HCT116 (cell line): ENCODE measurements at places on chromosomes 5 and 9.

DNA sequence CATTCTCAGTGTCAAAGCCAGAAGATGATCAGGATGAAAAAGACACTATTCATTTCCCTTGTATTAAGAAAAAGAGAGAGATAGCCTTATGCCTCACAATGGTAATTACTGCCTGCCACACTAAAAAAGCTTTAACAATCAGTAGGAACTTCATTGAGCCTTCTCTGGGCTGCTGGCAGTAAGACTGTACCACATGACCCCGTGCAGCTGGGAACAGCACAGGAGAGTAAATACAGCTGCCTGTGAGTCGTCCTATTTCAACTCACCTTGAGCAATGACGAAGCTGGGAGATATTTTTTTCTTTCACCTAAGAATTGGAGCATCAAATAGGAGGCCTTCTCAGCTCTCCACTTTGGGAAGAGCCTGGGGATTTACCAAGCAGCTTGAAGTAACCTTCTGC lies 316.3 kb downstream of the GABRB2 start:
- DNase-seq = no peak

DNA sequence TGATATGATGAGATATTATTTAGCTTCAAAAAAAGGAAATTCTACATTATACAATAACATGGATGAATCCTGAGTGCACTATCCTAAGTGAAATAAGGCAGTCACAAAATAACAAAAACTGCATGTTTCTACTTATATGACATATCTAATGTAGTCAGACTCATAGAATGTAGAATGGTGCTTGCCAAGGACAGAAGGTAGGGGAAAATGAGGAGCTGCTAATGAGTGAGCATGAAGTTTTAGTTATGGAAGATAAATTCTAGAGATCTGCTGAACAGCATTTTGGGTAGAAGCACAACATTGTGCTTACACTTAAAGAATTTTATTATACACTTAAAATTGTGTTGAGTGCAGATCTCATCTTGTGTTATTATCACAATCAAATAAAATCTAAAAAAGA lies 812.4 kb downstream of the KCTD16 start:
- no peak for DNase-seq

GRCh38 chr9:121219530-121219929 lies 17.9 kb upstream of the RAB14 start:
- DNase-seq = no peak

DNA sequence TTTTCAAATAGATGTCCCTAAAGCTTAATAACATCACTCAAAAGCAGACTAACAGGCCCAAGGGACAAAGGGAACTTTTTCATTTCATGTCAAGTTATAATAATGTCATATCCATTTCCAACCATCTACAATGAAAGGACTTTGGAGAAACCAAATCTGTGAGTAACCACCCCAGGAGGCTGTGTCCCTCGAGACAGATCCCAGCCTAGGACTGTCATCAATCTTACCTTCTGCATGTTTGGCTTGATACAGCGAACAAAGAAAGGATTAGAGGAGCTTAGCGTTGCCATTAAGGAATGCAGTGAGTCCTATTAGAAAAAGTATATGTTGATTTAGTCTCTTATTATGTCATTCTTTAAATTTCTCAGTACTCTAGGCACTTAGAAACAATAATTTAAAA lies 137.8 kb upstream of the RETREG1 start:
- DNase-seq = no peak

- DNase-seq = no peak
Measured at GRCh38 chr5:62690421-62690820, 111.8 kb downstream of the LRRC70 start.

DNA sequence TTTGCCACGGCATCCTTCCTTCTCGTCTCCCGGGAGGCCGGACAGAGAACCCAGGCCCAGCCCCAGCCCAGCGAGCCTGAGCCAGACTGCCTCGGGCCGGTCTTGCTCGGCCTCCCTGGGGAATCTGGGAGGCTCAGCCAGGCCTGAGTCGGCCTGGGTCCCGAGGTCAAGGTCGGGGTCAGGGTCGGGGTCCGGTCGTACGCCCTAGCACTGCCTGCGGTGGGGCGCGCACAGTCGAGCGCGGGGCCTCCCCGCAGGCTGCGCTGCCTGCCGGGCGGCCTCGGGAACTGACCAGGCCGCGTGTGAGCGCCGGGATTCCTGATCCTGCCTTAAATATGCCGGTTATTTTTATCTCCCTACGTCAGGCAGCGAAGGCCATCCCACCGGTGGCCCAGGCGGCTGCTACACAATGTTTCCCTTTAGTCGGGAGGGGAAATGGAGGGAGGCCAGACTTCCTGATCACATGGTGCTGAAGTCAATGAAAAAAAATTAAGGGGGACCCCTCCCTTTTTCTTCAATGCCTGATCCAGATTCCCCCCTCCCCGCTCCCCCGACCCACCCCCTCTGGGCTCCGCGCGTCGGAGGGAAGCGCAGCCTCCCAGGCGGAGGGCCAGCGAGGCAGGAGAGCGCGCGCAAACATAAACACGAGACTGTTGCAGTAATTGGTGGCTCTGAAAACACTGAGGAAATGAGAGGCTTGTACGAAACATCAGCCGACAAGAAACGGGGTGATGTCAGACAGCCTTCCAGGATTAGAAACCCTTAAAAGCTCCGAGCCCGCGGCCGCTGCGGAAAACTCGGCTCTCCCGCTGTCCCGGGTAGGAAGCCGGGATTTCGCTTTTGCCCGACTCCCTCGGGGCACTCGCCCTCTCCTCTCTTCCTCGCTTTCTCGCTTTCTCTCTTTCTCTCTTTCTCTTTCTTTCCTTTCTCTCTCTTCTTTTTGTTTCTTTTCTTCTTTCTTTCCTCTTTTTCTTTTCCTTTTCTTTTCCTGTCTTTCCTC lies 148.2 kb upstream of the KLF4 start:
- DNase-seq = no peak

- DNase-seq = no peak
Measured at GRCh38 chr9:94692601-94693000, 33.9 kb upstream of the AOPEP start.

- DNase-seq = no peak
Measured at GRCh38 chr5:163459462-163459818, 462 bp downstream of the NUDCD2 start.

- no peak for DNase-seq
Measured at GRCh38 chr9:77475641-77476473, 172.3 kb downstream of the GNA14 start.

DNA sequence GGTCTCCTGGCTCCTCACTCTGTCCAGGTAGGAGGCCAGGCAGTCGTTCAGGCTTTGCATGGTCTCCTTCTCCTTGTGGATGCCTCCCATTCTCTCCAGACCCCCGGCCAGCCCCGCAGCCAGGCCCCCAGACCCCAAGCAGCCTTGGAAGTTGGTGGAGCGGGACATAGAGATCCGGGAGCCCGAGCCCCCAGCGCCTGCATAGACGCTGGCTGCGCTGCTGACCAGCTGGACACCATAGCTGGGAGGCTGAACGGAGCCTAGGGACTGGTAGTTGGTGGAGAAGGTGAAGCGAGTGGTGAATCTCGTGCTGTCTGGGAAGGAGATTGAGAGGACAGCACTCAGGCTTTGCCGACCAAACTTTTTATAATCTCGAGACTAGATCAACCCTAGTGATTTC lies 35.9 kb downstream of the FOXI1 start:
- no peak for DNase-seq

- DNase-seq = no peak
Measured at GRCh38 chr9:135216791-135217441, 129.4 kb downstream of the OLFM1 start.

DNA sequence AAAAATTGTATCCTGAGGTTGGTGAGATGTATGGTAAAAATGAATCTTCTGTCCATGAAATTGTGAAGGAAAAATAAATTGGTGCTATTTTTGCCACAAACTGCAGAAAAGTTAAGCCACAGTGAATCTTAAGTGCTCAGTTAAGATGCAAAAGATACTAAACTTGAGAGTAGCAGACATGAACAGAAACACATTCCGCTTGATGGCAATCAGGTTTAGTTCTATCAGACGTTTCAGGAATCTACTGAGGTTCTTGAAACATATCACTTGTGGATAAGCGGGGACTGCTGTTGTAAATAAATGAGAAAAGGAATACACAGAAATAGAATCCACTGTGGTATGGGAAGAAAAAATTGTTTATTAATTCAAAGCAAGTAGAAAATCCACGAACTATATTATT lies 311.2 kb upstream of the PRR16 start:
- DNase-seq = no peak

DNA sequence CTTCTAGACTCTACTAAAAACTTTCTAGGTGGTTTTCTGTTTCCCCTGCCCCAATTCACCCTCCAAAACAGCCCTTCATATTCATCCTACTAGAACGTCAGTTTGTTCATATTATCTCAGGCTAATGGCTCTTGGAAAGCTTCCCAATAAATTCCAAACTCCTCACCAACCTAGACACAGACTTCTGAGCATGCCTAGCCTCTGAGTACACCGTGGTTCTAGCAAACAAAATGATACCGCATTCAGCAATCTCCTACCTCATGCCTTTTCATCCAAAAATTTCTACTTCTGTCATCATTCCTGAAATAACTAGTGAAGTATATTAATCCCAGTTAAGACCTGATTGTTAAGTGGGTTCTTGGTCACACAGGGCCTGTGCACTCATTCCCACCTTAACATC lies 46.5 kb upstream of the NR5A1 start:
- DNase-seq = no peak
